ENCODE measurements at places on chromosomes 16 and 17.

DNA sequence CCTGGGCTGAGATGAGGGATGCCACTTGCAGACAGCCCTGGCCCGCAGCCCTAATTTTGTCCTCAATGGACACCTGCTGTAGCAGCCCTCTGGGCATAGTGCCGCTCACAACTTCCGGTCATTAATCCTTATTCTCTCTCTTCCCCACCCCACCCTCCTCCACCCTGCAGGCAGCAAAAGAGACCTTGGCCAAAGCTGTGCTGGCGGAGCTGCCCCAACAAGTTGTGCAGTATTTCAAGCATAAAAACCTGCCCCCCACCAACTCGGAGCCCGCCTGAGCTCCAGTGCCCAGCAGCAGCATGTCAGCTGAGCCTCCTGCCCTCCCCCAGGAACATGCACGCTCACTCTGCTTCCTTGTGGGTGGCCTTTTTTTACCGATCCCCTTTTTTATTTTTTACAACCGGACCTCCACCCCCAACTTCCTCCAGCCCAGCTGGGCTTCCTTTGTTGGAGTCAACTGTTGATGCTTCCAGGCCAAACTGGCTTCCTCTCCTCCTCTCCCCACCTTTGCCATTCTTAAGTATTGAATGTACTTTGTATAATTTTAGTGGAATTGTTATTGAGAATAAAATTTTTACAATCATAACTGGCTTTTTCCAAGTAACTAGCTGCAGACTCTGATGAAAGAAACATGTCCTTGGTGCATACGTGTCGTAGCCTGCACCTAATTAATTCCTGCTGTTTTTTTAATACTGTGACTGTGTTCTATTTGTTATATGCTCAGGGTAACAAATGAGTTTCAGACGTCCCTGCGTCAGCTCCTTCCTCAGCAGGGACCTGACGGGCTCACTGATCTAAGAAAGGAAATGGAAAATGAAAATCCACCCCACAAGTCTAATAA, 38.2 kb downstream of the PSME3IP1 start:
- no peaks in the 10 kb centered on the region for H3K27me3 ChIP-seq
- H3K4me1 ChIP-seq: peaks cover 42% of the 10 kb centered on the region
- DNase-seq: no peak
- H3K27ac ChIP-seq: peak overlapping the region; percentile 26
- no peak overlapping the region for H3K4me3 ChIP-seq

GRCh38 chr17:43456661-43457361, 27.0 kb upstream of the DHX8 start:
- peaks cover 4% of the 10 kb centered on the region for H3K27me3 ChIP-seq
- H3K4me1 ChIP-seq: no peaks in the 10 kb centered on the region
- no peak overlapping the region for H3K27ac ChIP-seq
- peak; percentile 18 for DNase-seq

DNA sequence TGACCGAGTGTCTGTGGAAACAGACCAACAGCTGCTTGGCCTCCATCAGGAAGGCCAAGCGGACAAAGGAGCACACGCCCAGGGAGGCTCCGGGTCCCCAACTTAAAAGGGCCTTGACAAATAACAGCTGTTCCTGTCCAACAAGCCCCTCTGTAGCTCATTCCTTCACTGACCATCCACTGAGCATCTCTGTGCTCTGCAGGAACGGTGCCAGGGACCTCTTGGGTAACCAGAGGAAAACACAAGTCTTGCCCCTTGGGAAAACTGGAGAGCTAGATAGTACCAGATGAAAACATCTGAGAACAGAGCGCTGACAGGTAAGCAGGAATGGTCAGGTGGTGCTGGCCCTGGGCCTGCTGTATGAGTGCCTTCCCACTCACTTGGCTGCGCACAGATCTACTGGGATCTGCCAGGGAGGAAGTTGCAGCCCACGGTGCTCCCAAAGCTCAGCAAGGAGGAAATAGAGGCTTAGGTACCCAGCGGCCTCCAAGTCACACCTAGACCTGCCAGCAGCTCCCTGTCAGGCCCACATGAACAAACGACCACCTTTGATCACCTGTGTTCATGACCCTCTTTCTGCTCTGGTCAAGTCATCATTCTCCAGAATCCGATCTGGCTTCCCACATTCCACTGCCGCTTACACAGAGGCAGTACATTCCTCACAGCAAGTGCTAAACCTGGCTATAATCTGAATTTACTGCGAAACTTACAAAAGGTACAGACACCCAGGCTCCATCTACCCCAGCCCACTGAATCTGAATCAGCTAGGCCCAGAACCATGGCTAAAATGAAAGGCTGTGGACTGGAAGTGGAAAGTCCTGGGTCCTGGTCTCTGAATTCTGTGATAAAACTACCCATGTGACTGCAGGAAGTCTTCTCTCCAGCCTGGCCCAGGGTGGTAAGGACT, 12.5 kb downstream of the DCAKD start:
- H3K36me3 ChIP-seq: peaks cover 27% of the 10 kb centered on the region
- no peak overlapping the region for H3K4me3 ChIP-seq
- no peak for DNase-seq
- no peak overlapping the region for H3K27ac ChIP-seq
- H3K27me3 ChIP-seq: no peaks in the 10 kb centered on the region

DNA sequence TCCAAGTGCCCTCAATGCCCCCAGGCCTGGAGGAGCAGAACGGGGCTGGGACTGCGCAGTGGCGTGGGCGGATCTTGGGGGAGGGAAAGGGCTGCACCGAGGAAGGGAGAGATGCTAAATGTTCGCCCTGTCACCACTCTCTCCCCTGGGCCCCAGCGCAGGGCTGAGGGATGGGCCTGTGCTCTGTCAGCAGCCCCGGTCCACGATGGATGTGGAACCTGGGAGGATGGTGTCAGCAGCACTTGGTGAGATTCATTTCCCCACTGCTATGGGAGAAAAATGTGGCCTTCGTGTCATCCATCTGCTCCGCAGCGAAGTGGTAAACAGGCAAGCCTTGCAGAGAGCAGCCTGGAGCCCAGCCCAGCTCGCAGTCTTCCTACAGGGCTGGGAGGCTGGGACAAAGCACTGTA, 72.0 kb downstream of the TMEM132E start:
- no peaks in the 10 kb centered on the region for H3K4me1 ChIP-seq
- H3K27ac ChIP-seq: no peak overlapping the region
- no peak for DNase-seq

- no peak for DNase-seq
- H3K4me3 ChIP-seq: no peak overlapping the region
- H3K4me1 ChIP-seq: no peaks in the 10 kb centered on the region
- H3K27me3 ChIP-seq: no peaks in the 10 kb centered on the region
Measured at GRCh38 chr16:2835638-2836493, 5.8 kb downstream of the ZG16B start.

GRCh38 chr17:78376161-78376560, 2.3 kb upstream of the PGS1 start:
- no peak overlapping the region for H3K4me3 ChIP-seq
- peak overlapping the region; percentile 17 for H3K27ac ChIP-seq
- H3K27me3 ChIP-seq: no peaks in the 10 kb centered on the region
- H3K4me1 ChIP-seq: peaks cover 29% of the 10 kb centered on the region
- no peaks in the 10 kb centered on the region for H3K36me3 ChIP-seq

Measured in thymus (tissue), 14 donors.